Suppressor macrophage (primary cell): ENCODE measurements at places on chromosomes 12 and 14.

GRCh38 chr12:49033611-49034285 lies 15.2 kb upstream of the PRKAG1 start:
- no peak for DNase-seq

DNA sequence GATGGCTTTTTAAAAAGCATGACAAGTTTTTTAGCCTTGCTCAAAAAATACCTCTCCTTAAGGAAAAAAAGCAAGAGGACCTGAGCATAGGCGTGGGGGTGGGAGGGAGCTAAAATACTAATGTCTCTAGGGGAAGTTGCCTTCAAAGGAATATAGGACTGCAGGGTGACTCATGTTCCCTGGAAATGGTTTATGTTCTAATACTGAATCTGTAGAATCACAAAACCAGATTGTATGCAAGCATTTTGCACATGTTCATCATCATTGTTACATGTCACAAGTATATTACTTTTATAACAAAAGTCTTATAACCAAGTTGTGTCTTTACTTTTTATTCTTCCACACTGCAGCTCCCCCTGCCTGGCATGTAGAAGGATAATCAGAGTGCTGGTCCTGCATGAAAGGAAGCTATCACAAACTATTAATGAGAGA lies 36.6 kb downstream of the GPR135 start:
- DNase-seq, result peak; percentile 69

DNA sequence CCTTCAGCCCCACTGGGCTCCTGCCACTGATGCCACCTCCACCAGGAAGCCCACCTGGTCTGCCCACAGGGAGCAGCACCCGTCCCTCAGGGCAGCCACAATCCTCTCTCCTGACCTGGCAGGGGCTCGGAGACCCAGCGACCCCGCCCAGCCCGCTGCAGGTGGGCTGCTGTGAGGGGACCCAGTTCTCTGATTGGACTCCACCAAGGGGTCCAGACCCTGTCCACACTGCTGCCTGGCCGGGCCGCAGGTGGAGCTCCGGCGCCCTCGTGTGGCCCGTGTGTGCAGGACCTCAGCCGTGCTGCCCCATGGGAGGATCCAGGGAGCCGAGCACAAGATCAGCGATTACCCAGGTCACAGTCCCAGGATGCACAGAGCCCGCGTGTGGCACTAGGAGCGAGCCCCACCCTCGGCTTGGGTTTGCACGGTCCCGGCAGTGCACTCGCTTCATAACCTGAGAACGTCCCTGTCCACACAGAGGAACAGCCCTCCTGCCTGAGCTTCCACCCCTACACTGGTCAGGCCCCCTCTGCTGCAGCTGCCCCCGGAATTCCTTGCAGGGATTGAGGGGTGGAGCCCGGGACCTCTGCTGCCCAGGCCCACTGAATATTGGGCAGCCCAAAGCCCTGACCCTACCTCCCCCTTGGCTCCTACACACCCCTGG lies 35.4 kb upstream of the TMEM179 start:
- DNase-seq, result peak; percentile 86

- DNase-seq, result peak; percentile 56
These were observed 24.7 kb upstream of the IRF2BPL start for GRCh38 chr14:77053046-77053841.

DNA sequence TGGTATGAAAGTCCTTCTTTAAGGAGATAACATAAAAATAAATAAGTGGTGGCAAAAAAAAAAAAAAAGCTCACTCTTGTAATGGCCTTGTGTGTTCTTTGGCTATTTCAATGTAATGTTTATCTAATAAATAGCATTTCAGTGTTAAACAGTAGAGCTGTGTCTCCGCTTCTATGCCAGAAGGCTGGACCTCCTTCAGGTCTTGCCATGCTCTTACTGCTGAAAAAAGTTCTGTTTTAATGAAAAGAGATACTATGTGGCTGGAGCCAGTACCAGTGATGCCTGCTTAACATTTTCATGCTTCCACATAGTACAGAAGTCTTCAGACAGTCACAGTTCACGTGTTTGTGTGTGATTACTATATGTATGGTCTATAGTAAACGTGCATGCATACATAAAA lies 74.1 kb upstream of the PRICKLE1 start:
- no peak for DNase-seq

DNA sequence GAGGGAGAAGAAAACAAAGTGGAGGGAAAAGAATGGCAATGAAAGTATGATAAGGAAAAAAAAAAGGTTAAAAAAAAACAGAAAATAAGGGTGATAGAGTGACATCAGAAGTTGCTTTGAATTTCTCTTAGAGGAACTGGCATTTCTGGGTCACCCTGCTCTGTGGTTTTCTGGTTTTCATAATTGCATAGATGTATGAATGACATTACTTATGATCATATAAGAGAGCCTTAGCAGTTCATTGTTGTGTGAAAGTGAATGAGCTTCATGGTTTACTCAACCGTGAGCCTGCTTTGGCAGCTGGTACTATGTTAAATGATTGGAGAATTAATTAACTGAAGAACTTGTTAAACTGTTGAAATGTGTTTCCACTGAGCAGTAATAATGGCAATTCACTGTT lies 336.4 kb upstream of the FBXO33 start:
- no peak for DNase-seq

DNA sequence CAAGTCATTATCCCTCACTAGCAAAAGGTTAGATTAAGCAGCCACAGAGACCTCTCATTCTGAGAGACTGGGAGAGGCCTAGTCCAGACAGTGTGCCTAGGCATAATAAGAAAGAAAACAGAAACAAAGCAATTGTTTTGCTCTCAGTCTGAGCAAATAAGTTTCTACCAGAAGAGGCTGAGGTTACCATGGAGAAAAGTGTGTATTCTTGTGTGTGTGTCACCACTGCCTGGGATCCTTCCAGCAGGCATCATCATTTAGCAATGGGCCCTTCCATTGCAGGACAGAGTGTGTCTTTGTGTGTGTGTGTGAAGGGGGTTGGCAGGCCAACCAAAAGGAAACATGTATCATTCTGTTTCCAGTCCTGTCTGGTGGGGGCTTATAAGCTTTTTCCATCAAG lies 3.7 kb downstream of the EFS start:
- DNase-seq, result no peak

DNA sequence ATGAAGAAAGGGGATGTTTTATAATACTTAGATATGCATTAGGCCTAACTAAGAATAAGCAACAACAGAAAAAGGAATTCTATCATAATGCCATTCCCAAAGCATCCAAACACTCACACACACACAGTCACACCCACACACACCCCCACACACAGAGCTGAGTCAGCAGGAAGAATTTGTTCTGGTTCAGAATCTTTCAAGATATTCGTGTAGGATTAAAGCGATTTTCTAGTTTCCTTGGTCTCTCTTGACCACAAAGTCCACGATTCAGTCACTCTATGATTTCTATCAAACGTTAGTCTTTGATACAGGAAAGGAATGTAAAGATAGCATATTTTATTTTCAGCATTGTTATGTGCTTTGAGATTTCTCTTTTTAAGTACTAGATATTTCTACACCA lies 382.6 kb upstream of the DCN start:
- no peak for DNase-seq

GRCh38 chr14:90864741-90865140 lies 48.5 kb upstream of the TTC7B start:
- DNase-seq, result no peak

DNA sequence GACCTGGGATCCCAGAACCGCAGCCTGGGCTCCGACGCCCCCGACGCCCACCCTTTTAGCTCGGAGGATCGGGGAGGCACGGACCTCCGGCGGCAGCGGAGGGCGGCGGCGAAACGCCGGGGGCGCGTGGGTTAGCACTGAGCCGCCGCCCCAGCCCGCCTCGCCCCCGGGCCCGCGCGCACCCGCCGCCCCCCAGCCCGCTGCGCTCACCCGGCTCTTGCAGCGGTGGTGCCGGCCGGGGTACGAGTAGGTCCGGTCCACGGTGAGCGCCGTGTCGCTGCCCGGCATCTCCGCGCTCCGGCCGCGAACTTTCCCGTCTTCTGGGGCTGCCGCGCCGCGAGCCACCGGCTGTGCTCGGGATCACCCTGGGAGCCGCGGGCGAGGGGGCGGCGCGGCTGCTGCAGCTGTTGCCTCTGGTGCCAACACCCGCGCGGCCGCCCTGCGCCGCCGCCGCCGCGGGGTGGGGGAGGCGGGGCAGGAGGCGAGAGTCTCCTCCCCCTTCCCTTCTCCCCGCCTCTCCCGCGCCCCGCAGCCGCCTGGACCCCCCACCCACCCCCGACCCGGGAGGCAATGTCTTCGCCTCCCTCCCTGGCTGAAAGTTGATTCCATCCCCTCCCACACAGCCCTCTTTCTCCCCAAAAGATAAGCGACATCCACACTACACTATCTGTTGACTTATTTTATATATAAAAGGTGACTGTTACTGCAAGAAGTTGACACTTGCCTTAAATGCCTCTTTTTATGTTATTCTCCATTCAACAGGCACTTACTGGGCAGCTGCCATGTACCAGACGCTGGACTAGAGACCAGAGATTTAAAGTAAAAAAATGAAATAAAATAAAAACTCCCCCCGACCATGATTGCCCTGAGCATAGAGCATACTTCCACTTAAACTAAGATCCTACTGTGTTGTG lies at the start of gene TMCC3:
Gene TMCC3 (minus strand): TSS at position 415 of the 914 bp plus-strand sequence. CDS start 127 bp downstream, at position 288.
- DNase-seq, result peak; percentile 56

DNA sequence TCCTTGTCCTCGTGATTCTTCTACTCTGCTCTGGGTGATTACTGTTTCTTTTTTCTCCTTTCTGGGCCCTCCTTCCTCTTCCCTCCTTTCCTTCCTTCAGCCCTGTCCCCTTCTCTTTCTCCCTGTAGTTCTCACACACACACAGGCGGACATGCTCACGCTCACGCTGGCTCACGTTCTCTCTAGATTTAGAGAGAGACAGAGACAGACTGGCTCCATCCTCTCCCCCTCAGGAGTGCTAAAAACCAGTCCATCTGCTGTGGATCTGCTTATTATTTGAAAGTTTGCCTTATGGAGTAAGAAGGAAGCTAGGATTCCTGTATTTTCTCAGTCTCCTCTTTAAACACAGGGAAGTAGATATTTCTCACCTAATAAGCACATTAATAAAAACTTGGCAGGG lies 48.1 kb downstream of the KCNA1 start:
- DNase-seq, result no peak

DNA sequence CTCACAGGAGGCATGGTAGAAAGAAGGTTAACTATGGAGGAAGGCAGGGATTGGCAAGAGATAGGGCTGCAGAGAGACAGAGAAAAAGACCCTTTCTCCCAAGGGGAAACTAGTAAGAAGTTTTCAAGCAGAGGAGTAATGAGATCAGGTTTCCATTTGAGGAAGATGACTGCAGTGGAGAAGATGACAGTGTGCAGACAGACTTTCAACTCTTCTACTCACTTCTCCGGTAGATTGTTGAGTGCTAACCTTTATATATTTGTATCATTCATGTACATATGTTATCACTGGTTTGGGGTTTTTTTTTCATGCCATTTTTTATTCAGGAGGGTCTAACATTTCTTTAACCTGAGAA lies 5.9 kb upstream of the B3GNT4 start:
- peak; percentile 34 for DNase-seq

GRCh38 chr12:68387338-68387737 lies 55.2 kb upstream of the MDM1 start:
- no peak for DNase-seq

GRCh38 chr14:68682166-68683103 lies 110.4 kb downstream of the ZFP36L1 start:
- peak; percentile 97 for DNase-seq

GRCh38 chr12:86721713-86722397 lies 465.7 kb upstream of the MGAT4C start:
- no peak for DNase-seq

- DNase-seq, result peak; percentile 11
These were observed 714 bp upstream of the PSMC6 start for GRCh38 chr14:52706286-52706685.

- DNase-seq, result no peak
These were observed 6.0 kb downstream of the ACVRL1 start for GRCh38 chr12:51913071-51914033.

- peak; percentile 60 for DNase-seq
These were observed 768 bp downstream of the CEP170B start for GRCh38 chr14:104865631-104866441.

DNA sequence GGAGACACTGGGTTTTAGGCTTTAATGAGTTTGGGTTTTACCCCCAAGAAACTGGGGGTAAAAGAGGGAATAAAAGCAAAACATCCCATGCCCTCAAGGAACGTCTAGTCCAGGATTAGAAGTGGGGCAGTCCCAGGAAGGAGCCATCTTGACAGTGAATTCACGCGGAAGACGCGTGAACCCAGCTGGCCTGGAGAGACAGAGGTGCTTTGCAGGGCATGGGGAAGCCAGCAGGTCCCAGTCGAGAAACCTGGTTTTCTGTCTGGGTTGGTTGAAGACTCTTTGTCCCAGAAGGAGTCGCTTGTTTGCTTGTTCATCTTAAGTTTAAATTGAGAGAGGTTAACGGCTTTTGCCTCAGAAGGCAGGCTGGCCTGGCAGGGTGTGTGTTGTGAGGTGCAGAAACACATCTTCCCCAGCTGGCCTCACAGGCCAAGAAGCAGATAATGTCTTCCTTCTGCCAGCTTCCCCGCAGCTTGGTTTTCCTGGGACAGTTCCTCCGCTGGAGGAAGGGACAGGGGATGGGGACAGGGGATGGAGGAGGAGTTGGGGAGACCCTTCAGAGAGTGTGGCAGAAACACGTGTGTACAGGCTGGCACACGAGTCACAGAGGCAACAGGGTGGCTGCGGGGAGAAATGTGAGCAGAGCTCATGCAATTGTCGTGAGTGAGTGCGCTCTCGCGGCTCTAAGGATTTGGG lies 18.5 kb upstream of the CD9 start:
- no peak for DNase-seq

- no peak for DNase-seq
These were observed 60.8 kb upstream of the NEDD1 start for GRCh38 chr12:96846293-96846692.

GRCh38 chr12:19506497-19506896 lies 67.2 kb downstream of the AEBP2 start:
- DNase-seq, result no peak

DNA sequence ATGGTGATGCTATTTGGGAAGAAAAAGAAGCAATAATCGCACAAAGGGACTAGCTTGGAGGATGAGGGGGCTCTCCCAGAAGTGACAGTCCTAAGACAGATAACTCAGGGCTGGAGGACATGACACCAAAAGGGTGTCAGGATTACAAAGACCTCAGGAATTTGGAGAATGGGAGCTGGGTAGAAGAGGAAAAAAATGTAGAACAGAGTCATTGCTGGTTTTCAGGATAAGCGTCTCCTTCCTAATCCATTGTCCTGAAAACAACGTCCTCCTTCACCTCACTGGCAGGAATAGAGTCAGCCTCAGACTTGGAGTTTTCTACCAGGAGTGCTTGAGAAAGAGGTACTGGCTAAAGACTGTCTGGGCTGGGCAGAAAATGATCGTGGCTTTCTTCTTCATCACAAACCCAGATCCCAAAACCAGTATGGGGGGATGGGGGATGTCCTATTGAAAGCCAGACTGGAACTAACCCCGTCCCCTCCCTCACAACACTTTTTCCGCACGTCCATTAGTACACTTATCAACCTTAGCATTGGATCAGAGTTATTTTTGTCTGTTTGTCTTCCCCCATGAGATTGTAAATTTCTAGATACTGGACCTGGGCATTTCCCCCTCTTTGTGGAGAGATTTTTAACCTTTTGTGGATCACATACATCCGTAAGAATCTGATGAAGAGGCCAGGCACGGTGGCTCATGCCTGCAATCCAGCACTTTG lies 14.3 kb downstream of the B4GALNT3 start:
- no peak for DNase-seq

GRCh38 chr14:24481622-24482324 lies 26.3 kb downstream of the CMA1 start:
- peak; percentile 54 for DNase-seq
